ENCODE measurements at places on chromosomes 16 and 17.
A peak's percentile ranks its signal among the peaks of the same experiment; 100 is the strongest.

GRCh38 chr16:88293097-88293496, 89.7 kb upstream of the ZNF469 start:
- no peak for DNase-seq

GRCh38 chr17:59257101-59257500, 36.8 kb downstream of the GDPD1 start:
- no peak for DNase-seq

GRCh38 chr17:3510090-3510489, 34.3 kb downstream of the ASPA start:
- DNase-seq = no peak

GRCh38 chr17:27856676-27857432, 36.3 kb downstream of the LYRM9 start:
- no peak for DNase-seq

GRCh38 chr17:74133740-74134139, 69.7 kb upstream of the RPL38 start:
- no peak for DNase-seq

DNA sequence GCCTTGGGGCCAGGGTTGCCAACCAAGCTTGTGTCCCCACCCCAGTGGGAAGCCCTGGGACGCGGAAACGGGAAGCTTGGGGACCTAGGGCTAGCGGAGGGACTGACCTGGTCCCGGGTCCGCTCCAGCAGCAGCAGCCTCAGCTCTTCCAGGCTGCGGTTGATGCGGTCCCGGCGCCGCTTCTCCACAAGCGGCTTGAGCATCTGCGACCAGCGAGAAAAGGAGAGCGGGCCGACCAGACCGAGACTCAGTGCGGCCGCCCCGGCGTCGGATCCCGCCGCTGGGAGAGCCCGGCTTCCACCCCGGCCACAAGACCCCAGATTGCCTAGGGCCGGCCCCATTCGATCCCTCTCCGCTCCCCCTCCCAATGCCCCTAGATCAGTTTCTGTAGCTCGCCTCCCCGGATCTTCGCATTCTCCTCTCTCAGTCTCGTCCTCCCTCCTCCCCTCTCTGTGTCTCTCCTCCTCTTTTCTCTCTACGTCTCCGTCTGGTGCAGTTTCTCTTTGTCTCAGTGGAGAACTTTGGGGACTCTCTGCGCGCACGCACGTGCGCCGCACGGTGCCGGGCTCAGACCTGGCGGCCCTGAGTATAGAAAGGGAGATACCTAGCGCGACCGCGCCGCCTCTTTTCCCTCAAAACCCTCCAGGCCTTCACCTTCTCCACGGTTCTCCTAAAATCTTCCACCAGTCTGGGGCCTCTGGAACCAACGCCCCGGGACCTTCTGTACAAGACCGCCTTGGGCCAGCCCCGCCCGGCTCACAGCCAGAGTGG, 797 bp downstream of the HES7 start:
- peak; percentile 42 for DNase-seq

- no peak for DNase-seq
These were observed 7.8 kb downstream of the XYLT2 start for GRCh38 chr17:50353600-50354195.

DNA sequence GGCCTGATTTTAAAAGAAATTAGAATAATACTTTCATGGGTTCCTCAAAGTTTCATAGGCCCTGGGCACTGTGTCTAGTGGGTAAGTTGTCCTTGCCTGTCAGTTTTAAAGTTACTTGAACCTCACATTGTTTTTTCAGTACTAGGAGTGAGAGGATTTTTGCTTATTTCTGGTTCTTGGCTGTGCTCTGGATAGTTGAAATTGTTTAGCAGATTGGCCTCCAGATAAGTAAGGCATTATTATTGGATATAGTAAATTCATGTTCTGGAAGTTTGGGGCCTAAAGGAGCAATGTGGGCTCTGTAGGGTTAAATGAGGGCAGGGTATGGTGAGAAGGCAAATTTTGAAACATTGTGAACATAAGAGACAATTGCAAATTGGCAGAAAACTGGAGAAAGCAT, 78.5 kb downstream of the WNT3 start:
- DNase-seq = no peak

- no peak for DNase-seq
These were observed 696.7 kb downstream of the MAF start for GRCh38 chr16:78903843-78904242.

DNA sequence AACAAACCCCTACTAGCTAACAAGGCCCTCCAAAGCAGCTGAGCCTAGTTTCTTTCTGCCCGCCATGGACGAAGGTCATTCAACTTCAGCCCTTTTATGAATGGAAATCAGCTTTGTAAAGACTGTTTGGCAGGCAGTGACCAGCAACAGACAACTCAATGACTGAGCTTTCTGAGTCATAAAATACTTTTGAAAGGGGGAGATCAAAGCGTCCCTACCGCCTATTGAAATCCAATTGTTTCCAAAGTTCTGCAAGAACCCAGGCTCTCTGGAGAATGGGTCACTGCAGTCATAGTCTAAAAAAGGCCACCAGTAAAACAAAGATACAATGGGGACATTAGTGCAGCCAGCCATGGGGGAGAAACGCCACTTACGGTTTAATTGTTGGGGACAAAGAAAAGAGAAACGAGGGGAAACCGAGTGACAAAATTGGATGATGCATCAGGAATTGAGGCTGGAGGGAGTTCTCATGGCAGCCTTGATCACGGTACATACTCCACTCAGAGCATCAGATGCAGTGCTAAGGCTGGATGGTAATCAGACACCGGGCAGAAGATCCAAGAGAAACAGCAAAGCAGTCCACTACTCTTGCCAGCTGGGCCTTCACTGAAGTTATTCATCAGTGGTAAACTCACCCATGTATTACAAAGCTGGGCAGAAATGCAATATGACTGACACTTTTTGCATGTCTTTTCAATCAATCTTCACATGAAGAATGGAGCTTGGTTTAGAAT, 9.8 kb downstream of the ADAMTS18 start:
- no peak for DNase-seq

- DNase-seq = no peak
These were observed 363.7 kb downstream of the SNX29 start for GRCh38 chr16:12340151-12340733.

GRCh38 chr16:22784690-22785214, 29.2 kb upstream of the HS3ST2 start:
- DNase-seq = no peak

DNA sequence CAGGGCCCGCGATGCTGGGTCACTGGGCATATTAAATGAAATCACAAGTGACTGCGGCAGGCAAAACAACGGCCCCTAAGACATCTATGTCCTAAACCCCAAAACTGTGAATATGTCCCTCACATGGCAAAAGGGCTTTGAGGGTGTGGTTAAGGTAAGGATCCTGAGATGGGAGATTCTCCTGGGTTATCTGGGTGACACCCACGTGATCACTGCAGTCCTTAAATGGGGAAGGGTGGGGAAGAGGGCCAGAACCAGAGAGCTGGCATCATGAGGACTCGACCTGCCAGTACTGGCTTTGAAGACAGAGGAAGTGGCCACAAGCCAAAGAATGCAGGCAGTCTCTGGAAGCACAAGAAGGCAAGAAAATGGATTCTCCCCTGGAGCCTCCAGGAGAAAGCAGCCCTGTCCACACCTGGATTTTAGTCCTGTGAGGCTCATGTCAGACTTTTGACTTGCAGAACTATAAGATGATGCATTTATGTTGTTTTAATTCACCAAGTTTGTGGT, 12.5 kb downstream of the COTL1 start:
- no peak for DNase-seq

DNA sequence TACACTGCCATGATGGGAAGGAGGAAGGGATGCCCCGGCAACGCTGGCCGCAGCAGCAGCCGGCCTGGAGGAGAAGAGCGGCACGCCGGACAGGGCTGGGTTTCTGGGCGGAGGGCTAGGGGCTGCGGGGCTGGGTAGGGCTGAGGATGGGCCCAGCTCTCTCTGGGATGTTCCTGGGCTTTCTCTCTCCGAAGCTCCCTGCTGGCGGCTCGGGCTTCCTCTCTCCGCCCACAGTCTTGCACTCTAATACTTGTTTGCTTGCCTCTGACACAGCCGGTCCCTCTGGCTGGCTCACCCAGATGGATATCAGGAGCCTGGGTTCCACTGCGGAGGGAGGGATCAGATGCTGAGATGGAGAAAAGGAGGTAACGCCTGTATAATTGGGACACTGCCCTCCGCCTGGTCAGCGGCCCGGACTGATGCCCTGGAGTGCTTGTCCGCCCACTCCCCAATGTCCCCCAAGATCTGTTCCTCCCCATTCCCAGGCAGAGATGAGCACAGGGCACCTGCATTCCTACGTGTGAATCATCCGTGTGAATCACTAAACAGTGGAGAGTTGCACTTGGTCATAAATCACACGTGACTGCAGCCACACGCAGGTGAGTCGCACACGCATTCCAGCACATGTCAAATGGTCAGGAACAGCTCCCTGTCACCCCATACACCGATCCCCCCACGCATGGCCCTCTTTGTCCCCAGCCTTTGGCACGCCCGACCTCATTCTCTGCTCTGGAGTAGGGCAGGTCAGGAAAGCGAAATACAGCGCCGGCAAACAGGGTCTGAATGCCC, at the start of gene ALOXE3:
ALOXE3 (minus strand) TSS at position 535 of the 789 bp plus-strand sequence; CDS start at position 11, 524 bp downstream.
- DNase-seq = no peak

GRCh38 chr16:74627506-74628220, 20.7 kb upstream of the GLG1 start:
- DNase-seq = no peak

DNA sequence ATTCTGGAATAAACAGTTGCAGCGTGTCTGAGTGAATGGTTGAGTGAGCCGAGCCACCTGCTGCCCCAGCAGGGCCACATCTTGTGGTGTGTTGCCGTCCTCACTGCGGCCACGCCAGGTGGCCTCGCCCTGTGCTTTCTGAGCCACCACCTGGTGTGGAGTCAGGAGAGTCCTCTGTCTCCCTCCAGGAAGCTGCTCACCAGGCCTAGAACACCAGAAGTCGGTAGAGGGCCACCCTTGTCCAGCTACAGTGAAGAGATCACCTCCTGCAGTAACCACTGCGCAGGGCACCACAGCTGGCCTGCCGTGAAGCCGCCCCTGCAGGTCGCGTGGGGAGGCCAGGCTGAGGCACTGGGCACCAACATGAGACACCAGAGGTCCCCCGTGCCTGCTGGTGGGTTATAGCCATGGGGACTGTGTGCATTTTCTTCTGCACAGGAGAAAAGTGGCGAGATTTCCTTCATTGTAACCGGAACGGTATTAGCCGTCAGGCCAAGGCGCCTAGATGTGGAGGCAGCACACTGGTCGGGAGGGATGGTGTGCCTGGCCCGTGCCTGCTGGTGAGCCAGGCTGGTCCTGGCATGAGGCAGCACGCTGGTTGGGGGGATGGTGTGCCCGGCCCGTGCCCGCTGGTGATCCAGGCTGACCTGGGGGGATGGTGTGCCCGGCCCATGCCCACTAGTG, 28.9 kb upstream of the FOXK2 start:
- no peak for DNase-seq

DNA sequence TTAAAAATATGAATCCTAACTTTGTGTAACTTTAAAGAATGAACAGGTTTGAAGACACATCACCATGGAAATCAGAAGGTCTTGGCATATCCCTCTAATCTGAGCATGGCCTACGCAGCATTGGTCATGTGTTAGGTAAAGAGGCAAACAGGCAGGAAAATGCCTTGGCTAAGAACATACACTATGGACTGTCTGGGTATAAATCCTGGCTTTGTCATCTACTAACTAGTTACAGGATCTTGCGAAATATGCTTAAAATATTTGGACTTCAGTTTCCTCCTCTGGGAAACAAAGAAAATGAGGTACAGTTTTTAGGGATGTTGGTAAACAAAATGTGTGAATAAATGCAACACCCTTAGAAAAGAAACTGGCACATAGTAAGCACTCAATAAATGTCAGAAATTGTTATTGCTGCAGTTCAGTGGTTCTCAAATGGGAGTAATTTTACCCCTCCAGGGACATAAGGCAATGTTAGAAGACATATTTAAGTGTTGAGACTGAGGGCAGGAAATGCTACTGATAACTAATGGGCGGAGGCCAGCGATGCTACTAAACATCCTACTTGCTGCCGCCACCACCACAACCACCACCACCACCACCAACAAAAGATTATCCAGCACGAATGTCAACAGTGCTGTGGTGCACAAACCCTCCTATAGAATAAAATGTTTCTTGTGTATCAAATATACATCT, 770.8 kb upstream of the SOX9 start:
- DNase-seq = no peak

DNA sequence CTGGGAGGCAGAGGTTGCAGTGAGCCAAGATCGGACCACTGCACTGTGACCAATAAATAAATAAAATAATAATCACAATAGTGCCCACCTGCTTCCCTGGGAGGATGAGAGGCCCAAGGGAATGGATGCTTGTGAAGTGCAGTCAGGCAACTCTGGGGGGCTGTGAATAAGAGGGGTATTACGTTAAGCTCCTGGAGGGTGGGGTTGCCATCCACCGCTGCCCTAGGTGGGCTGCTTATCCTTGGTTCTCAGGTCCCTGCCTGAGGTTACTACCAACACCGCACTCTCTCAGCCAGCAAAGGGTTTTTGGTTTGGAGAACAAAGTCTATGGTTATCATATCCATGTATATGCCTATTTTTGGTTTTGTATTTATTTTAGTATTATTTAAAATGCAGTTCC, 48.6 kb upstream of the CBFA2T3 start:
- no peak for DNase-seq

GRCh38 chr16:57284952-57285363, 486 bp upstream of the PLLP start:
- no peak for DNase-seq

DNA sequence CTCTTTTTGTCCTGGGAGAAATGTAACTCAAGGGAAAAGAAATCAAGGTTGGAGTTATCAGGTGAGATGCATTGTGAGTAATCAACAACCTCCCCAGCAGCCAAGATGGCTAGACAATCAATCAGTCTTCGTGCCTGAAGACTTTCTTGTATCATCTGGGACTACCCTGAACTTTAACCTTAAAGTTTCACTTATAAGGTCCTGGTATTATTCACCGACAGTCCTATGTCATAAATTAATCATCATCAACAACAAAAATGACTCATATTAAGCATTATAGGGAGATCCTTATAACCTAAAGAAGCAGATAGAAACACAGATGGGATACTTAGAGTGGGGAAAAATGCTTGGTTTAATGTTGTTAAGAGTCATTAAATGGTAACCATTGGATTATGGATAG, 7.7 kb upstream of the TEKT3 start:
- no peak for DNase-seq

All from central memory CD4-positive, alpha-beta T cell (primary cell).